ENCODE measurements at places on chromosomes 3 and 15.
A peak's percentile ranks its signal among the peaks of the same experiment; 100 is the strongest.

DNA sequence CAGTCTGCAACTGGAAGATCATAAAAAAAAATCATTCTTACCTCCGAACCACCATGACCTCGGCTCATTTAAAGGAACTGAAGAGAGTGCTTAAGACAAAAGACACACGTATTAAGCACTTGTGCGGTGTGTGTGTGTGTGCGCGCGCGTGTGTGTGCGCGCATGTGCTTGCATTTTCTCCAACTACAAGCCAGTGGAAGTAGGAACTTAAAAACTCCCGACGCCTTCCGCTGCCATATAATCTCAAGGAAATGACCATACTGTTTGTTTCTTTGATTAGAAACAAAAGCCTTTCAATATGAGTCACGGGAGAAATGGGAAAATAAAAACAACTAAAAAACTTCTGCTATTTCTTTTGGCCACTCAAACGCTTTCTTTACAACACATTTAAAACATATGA lies 32.4 kb downstream of the FRMD4B start:
- H3K36me3 ChIP-seq = no peaks in the 10 kb centered on the region
- no peak overlapping the region for H3K27ac ChIP-seq
- H3K4me3 ChIP-seq = no peak overlapping the region
- H3K4me1 ChIP-seq = no peaks in the 10 kb centered on the region

DNA sequence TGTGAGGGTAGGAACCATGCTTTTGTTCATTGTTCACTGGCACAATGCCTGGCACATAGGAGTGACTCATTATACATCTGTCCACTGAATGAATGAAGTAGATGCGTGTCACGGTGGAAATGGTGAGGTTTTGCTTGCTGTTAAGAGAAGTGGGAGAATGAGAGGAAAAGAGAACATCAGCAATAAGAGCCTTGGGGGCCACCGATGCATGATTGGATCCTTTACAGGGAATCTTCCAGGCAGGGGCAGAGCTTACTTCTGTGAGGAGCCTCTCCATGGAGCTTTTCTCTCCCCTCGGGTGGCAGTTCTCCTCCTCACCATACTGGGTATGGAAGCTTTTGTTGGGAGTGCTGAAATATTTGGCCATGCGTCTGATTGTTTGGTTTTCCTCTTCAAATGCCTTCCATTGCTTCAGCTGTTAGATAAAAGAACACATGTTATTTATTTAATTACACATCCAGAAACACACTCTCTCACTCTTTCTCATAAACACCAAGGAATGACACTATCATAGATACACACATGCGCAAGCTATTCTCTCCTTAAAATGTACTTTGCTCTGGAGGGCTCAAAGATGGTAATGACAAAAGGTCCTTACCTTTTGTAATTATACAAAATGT lies 78.9 kb upstream of the GSK3B start:
- H3K27ac ChIP-seq = no peak overlapping the region
- no peak overlapping the region for H3K4me3 ChIP-seq
- H3K4me1 ChIP-seq = peaks cover 5% of the 10 kb centered on the region
- no peaks in the 10 kb centered on the region for H3K27me3 ChIP-seq

DNA sequence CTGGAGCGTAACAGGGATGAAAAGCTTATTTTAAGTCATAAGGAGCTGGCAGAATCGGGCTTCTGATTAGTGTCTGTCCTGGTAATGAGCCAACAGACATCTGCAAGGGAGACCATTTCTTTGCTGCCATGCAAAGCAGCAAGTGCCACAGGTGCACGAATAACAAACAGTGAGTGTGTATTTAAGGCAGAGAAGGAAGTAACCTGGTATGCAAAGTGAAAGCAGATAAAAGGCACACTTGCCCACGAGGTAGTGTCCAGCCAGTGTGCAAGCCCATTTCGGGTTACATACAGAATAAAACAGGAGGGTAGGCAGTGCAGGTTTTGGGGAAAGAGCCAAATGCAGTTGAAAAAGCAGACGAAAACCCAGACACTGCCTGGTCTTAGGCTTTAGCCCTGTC lies 1153.7 kb downstream of the SI start:
- no peaks in the 10 kb centered on the region for H3K4me1 ChIP-seq
- H3K4me3 ChIP-seq = no peak overlapping the region
- DNase-seq = no peak

- H3K4me1 ChIP-seq = peaks cover 27% of the 10 kb centered on the region
- H3K27ac ChIP-seq = peak overlapping the region; percentile 95
- H3K36me3 ChIP-seq = peaks cover 25% of the 10 kb centered on the region
- peak overlapping the region; percentile 81 for H3K4me3 ChIP-seq
- DNase-seq = peak; percentile 11
Observed at GRCh38 chr15:96331945-96332636, 1.6 kb downstream of the NR2F2 start.

GRCh38 chr3:64332459-64333350 lies 107.4 kb upstream of the PRICKLE2 start:
- H3K27ac ChIP-seq = no peak overlapping the region
- no peak overlapping the region for H3K4me3 ChIP-seq
- H3K36me3 ChIP-seq = no peaks in the 10 kb centered on the region
- H3K27me3 ChIP-seq = no peaks in the 10 kb centered on the region
- no peaks in the 10 kb centered on the region for H3K4me1 ChIP-seq

DNA sequence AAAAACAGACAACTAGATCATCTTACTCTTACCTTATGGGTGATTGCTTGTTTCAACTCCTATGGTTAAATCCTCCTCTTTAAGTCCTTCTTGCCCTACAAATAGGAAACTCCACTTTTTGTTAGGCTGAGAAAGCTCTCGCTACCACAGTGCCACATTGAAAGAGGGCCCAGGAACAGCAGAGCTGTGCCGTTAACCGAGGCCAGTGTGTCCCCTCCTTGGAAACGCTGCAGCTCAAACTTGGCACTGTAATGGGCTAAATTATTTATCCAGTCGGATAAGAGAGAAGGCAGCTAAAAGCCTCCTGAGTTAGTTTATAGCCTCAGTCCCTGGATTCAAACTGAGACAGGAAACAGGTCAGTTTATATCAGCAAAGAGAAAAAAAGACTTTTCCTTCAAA lies 46.1 kb downstream of the KBTBD12 start:
- no peak overlapping the region for H3K4me3 ChIP-seq
- no peak for DNase-seq
- no peak overlapping the region for H3K27ac ChIP-seq
- no peaks in the 10 kb centered on the region for H3K4me1 ChIP-seq
- peaks cover 14% of the 10 kb centered on the region for H3K27me3 ChIP-seq
- H3K36me3 ChIP-seq = no peaks in the 10 kb centered on the region

GRCh38 chr3:45960289-45960688 lies 17.0 kb downstream of the CXCR6 start:
- H3K4me3 ChIP-seq = no peak overlapping the region
- no peak overlapping the region for H3K27ac ChIP-seq
- H3K4me1 ChIP-seq = no peaks in the 10 kb centered on the region
- H3K36me3 ChIP-seq = peaks cover 96% of the 10 kb centered on the region

DNA sequence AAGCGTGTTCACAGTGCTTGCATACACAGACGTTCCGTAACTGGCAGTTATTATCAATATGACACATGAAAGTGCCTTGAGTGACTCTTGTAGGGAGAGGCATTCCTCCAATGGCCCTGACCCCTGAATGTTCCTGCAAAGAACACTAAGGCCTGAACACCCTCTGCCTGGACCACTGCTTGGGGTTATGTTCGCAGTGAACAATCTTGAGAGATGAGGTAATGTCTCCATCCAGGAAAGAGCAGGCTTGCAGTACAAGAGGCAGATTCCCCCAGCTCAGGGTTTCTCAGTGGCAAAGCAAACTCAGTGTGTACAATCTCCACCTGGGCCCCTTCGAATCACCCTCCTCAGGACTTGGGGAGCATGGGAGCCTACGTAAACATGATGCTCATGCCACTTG lies 324.6 kb downstream of the MAGI1 start:
- H3K4me1 ChIP-seq = peaks cover 15% of the 10 kb centered on the region
- no peaks in the 10 kb centered on the region for H3K27me3 ChIP-seq
- H3K36me3 ChIP-seq = no peaks in the 10 kb centered on the region

- H3K36me3 ChIP-seq = peaks cover 14% of the 10 kb centered on the region
- no peak overlapping the region for H3K27ac ChIP-seq
- no peak for DNase-seq
- no peaks in the 10 kb centered on the region for H3K27me3 ChIP-seq
Observed at GRCh38 chr3:133803469-133803868, 2.1 kb upstream of the SRPRB start.
